Large intestine (tissue), 12 donors: ENCODE measurements at places on chromosomes 1 and 21.

DNA sequence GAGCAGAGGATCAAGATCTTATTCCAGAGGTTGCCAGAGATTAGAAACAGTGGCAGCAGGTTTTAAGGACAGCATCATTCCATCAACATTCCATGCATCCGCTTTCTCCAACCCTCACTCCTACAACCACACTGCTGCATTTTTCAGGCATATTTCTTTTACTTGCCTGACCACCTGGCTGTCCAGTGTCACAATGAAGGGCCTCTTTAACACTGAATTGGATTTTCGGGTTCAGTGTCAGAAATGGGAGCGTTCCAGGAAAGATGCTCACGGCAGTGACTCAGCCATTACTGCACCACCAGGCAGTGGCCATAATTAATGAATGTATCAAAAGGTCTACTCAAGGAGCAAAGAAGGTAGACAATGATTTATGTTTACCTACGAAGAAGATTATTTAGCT is 200.4 kb upstream of the ESRRG start:
- DNase-seq, result no peak

GRCh38 chr1:26814893-26815292 is 11.6 kb upstream of the ZDHHC18 start:
- no peak for DNase-seq

DNA sequence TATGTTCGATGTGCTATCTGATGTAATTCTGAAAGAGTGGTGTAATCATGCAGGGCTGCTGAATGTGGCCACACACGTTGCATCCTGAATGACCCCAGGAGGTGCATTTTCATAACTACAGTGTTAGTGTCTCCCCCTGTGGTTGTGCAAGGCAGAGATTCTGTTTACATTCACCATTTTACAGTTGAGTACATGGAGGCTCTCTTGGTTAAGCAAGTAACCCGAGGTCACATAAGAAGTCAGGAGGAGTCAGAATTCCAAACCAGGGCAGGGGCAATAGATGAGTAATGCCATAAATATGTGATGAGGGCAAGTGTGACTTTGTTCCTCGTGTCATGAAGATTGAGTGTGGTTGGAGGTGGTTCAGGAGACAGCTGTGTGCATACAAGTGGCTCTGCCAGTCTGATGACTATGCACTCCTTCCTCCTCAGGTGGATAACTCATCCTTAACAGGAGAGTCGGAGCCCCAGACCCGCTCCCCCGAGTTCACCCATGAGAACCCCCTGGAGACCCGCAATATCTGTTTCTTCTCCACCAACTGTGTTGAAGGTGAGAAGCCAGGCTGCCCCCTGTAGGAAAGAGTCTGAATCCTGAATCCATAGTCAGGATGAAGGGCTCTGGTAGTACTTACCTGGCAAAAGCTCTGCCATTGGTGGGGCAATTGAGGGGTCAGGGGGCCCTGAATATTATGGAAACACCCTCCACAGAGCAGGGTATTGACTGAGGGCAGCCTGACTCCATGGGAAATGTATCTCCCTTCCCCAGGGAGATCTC is 9.3 kb downstream of the ATP1A2 start:
- peak; percentile 76 for DNase-seq

GRCh38 chr1:198165927-198166647 is 9.3 kb downstream of the NEK7 start:
- peak; percentile 59 for DNase-seq

- DNase-seq, result no peak
Observed at GRCh38 chr1:73820843-73821242, 377.1 kb downstream of the LRRIQ3 start.

DNA sequence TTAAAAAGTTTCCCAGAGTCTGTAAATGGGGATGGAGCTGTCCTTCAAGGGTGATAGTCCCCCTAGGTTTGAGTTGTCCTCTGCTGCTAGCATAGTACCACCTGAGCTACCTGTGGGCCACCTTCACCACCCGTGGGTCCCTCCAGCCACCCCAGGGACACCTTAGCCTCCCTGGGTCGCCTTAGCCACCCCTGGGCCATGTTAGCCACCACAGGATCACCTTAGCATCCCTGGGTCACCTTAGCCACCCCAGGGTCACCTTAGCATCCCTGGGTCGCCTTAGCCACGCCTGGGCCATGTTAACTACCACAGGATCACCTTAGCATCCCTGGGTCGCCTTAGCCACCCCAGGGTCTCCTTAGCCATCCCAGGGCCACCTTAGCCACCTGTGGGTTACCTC is 67.1 kb downstream of the ADARB1 start:
- no peak for DNase-seq

- no peak for DNase-seq
Observed at GRCh38 chr1:237199026-237199425, 157.0 kb downstream of the RYR2 start.

DNA sequence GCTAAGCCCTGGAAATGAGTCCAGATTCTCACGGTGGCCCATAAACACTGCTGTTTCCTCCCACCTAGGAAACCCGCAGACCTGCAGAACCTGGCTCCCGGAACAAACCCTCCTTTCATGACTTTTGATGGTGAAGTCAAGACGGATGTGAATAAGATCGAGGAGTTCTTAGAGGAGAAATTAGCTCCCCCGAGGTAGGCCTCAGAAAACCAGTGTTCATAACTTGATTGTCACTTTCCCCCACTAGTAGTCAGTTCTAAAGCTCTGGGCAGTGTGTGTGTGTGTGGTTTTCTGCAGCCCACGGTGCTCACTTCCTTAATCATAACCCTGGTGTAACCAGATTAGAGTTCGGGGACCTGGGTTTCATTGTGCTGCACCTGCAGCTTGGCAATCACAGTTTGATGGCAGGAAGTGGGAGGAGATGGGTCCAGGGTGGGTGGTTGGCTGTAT is 39.1 kb downstream of the CLIC6 start:
- DNase-seq, result no peak
